ENCODE measurements at places on chromosomes 3 and 15. TPM values are rescaled to one million over a fixed set of nuclear protein-coding genes. Genes with fewer than 3 reads are reported as not detected.

RTP3 gene
- not detected for total RNA-seq

RHOV gene
- 0.18 TPM for total RNA-seq

GXYLT2 gene
- total RNA-seq: 2.6 TPM

CHRNB4 gene
- total RNA-seq: not detected

KAT2B gene
- 11.1 TPM for total RNA-seq

C2CD4A gene
- not detected for total RNA-seq

Measured in HFFc6 (cell line).